ENCODE measurements at places on chromosomes 16 and 17. TPM values are rescaled to one million over a fixed set of nuclear protein-coding genes. Genes with fewer than 3 reads are reported as not detected.

Gene AARSD1
- 12.9 TPM for total RNA-seq

Gene HEATR9
- not detected for total RNA-seq

Gene PRRT2
- total RNA-seq, result 0.19 TPM

Gene NPIPB6
- total RNA-seq, result 1.1 TPM

Gene SDR42E2
- not detected for total RNA-seq

Gene ADAD2
- 0.10 TPM for total RNA-seq

Gene CCR7
- not detected for total RNA-seq

Gene CCL18
- not detected for total RNA-seq

Gene SRL
- under 0.01 TPM for total RNA-seq

Gene ABCC11
- not detected for total RNA-seq

Gene ABCA9
- 8.5 TPM for total RNA-seq

Gene ZNF19
- 4.2 TPM for total RNA-seq

Gene TMEM235
- total RNA-seq, result not detected

Gene PLA2G10
- total RNA-seq, result not detected

Gene RBL2
- total RNA-seq, result 44.8 TPM

Gene SEPTIN1
- total RNA-seq, result not detected

Gene FBXO39
- total RNA-seq, result 5.9 TPM

Gene DPEP3
- total RNA-seq, result not detected

Gene ADCY7
- 5.9 TPM for total RNA-seq

Gene KIF19
- 1.3 TPM for total RNA-seq

Gene NAT9
- total RNA-seq, result 34.8 TPM

Gene NPTX1
- 0.29 TPM for total RNA-seq

Gene IKZF3
- not detected for total RNA-seq

Gene KRT32
- not detected for total RNA-seq

Gene AIPL1
- total RNA-seq, result not detected

Gene PYDC1
- total RNA-seq, result not detected

Gene TSPOAP1
- not detected for total RNA-seq

Gene HCFC1R1
- 19.9 TPM for total RNA-seq

Gene SPATA22
- total RNA-seq, result not detected

Gene KDM8
- total RNA-seq, result 5.2 TPM

Gene MEFV
- not detected for total RNA-seq

Gene HIRIP3
- total RNA-seq, result 4.4 TPM

Gene CIAO2B
- total RNA-seq, result 131 TPM

Gene AXIN2
- 7.5 TPM for total RNA-seq

Data from vein endothelial cell (primary cell).